Activated CD4-positive, alpha-beta memory T cell treated with anti-CD3 and anti-CD28 coated beads, Interleukin-2, amount 10 ng/mL, durations not matched to agents 7 days and 5 days (primary cell): ENCODE measurements at places on chromosomes 5 and 9. TPM values are rescaled to one million over a fixed set of nuclear protein-coding genes. Genes with fewer than 3 reads are reported as not detected.

Gene DAPK1
- 0.86 TPM for total RNA-seq

Gene GPR150
- 1.7 TPM for total RNA-seq

Gene TTC39B
- 27.5 TPM for total RNA-seq

Gene PCDHGB4
- not detected for total RNA-seq

Gene SPDL1
- 37.8 TPM for total RNA-seq

Gene TMEM215
- total RNA-seq, result not detected
